ENCODE measurements at places on chromosomes 2 and 18. TPM values are rescaled to one million over a fixed set of nuclear protein-coding genes. Genes with fewer than 3 reads are reported as not detected.

DNA sequence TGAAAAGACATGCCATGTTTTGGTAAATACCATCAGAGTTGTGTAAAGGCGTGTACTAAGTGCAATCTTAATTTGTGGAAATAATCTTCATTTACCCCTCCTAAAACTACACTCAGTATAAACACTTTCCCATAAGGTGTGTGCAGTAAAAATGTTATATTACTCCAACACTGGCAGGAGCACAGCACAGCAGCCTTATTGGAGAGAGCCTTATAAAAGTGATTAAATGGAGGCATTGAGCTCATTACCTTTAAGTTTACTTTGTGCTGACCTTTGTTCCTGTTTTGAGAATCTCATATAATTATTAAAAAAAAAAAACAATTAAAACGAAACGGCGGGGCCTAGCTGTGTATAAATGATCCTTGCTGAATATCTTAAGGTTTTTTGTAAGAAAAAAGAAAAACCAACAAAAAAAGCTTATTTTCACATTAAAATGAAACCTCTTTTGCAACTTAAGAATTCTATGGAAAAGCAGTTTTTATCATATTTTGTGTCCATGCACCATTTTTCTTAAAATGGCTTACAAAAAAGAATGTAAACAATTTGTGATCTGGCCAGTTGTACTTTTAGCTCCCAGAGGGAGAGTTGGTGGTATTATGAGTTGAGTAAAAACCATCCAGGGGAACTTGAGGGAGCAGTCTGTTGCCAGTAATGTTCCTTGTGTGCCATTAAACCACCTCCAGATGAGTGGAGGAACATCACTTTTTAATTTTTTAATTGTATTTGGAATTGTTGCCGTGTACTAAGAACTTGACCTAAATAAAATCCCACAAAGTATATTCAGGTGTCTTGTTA, 103.4 kb downstream of the ABI2 start:
- no peak for DNase-seq

- no peak for DNase-seq
Measured at GRCh38 chr2:43937269-43937820, 58.4 kb downstream of the LRPPRC start.

GRCh38 chr2:58721912-58722591, 480.9 kb upstream of the FANCL start:
- no peak for DNase-seq

- DNase-seq = no peak
Measured at GRCh38 chr18:65372904-65373303, 377.9 kb upstream of the CDH7 start.

DNA sequence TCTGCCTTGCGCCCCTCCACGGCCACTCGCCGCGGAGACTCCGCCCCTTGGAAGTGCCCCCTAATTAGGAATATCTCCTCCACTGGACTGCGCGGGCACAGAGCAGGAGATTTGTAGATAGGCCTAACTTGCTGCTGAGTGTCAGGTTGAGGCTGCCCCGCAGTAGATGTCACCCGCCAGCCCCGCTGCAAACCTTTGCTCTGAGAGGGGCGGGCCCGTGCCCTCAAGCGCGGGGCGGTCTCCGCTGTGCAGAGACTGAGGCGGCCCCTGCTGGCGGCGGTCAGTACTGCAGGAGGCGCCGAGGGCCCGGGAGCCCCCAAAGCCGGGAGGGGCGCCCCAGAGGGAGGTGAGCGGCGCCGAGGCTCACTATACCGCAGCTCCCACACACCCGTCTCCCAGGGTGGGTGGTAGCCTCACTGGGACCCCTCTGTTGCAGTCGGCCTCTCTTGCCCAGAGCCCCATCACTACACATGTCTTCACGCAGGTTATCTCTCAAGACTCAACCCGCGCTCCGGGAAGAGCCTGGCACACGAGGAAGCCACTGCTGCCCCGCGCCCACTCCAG, 2.9 kb upstream of the NEURL3 start:
- DNase-seq = peak; percentile 22

- DNase-seq = no peak
Measured at GRCh38 chr18:8253944-8254343, 355.3 kb upstream of the RAB12 start.

GRCh38 chr18:58682429-58683069, 11.3 kb downstream of the MALT1 start:
- no peak for DNase-seq

- no peak for DNase-seq
Measured at GRCh38 chr2:35391736-35392442, 963.7 kb upstream of the CRIM1 start.

GRCh38 chr2:238882082-238882755, 34.3 kb downstream of the TWIST2 start:
- DNase-seq = no peak

DNA sequence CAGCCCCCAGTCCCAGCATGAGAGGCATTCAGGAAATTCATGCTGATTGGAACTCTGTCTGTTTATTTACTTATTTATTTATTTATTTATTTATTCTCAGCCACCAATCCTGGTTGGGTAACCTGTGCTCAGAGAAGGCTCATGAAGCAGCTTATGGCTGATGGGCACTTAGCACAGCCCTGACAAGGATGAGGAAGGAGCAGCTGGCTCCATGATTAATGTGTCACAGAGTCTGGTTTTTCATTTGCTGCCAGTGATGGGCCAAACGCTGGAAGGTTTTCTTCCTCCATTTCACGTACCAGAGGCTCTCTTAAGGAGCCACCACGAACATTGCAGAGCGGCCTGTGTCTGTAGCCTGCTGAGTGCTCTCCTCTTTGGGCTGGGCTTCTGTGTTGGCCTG, 28.3 kb upstream of the KCNS3 start:
- no peak for DNase-seq

- DNase-seq = no peak
Measured at GRCh38 chr2:4020649-4021048, 317.3 kb downstream of the DCDC2C start.

- DNase-seq = no peak
Measured at GRCh38 chr2:10137053-10137843, 14.7 kb downstream of the RRM2 start.

DNA sequence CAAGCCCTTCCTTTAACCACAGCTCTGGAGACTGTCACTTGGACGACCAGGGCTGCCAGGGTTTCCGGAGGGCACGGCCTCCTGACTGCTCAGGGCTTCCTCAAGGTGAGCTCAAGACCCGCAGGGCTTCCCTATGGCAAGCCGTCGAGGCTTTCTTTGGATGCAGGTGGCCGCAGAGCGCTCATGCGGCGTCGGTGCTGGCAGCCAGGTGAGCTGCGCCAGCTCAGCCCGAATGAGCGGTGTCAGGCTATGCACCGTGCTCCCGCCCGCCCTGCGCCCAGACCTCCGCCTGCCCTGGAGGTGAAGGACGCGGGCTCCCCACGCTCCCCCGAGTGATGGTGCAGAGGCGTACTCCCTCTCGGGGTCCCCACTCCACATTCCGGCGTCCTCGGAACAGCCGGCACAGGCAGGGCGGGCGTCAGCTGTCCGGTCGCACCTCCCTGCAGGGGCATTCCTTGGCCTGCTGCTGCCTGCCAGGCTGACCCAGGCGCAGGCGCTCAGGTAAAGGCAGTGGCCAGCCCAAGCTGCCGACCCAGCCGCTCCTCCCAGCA, 20.8 kb upstream of the TUBB6 start:
- DNase-seq = no peak

DNA sequence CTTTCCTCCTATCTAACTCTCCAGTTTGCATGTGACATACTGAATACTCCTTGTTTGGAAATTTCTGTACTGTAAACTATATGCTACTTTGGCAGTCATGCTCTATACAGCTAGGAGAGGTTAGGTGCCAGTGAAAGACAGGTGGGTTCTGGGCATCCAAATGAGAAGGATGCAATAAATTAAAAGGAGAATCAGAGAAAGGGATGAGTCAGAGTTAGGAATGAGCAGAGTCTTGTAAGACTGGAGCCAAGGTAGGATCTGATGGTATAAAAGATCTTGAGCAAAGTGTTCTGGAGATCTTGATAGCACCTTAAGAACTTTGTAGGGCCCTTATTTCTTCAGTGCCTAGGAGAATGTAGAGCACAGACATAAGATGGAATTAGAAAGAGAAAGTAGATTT, 58.7 kb upstream of the STAM2 start:
- no peak for DNase-seq

GRCh38 chr2:170345607-170346006, 167.7 kb downstream of the MYO3B start:
- no peak for DNase-seq

DNA sequence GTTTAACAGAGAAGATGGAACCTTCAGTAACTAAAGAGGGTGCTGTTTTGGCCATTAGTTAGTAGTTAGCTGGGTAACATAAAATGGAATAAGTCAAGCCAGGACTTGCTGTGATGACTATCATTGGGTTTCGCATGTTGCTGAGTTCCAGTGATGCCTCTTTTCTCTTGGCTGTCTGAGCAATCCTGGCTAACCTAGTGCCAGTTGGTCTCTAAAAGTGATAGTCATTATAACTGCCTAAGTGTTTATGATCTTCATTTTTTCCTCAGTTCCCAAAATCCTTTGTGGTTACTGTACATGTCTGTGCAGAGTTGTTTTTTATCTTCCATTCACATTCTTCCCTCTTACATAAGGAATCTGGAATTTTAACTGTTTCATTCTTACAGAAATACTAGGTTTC, 33.4 kb downstream of the WDR43 start:
- no peak for DNase-seq

- DNase-seq = peak; percentile 81
Measured at GRCh38 chr18:76524900-76525698, 30.1 kb upstream of the ZNF516 start.

DNA sequence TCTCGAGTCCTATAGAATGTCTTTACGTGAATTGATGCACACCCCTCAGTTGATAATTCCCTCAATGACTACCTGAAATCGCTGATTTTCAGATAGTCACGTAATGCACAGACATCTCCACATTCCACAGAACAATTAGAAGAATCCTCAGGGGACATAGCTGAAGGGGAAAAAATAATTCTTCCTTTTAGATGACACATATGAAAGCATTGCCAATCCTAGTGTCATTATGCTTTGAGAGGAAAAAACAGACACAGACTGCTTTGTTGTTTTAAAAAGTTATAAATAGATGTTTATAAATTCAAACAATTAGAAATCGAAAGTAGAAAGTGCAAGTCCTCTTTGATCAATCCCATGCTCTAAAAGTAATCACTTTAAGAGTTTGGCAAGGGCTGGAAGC, 100.6 kb upstream of the FN1 start:
- peak; percentile 41 for DNase-seq

DNA sequence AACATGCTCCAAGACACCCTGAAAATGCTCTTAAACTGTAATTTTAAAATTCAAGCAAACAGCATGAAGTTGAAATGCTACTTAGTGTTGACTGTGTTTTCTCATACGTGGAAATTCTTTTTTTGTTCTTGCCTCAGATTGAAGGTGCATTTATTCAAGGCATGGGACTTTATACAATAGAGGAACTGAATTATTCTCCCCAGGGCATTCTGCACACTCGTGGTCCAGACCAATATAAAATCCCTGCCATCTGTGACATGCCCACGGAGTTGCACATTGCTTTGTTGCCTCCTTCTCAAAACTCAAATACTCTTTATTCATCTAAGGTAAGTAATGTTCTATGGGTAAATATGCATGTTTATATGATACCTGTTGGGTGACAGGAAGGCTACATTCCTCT, 82.7 kb downstream of the AOX1 start:
- DNase-seq = no peak

DNA sequence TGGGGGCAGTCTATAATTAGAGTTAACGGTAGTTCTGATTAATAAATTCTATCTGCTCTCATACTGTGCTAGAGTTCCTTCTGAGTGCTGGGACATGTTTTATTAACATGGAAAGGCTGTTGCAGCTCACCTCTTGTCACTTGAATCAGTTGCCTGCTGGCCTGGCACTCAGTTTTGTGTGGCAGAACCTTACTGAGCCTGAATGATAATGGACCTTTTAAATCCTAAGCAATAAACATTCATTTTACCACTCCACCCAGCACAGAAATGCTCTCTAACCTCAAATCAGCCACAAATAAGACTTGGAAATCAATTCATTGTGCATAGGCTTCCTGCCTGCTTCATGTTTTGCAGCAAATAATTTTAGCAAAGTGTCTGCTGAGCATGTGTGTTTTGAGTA, 115.0 kb upstream of the RBMS1 start:
- DNase-seq = no peak

- DNase-seq = no peak
Measured at GRCh38 chr2:239380831-239381708, 19.8 kb downstream of the HDAC4 start.

GRCh38 chr2:7730449-7730848, 813.2 kb downstream of the RNF144A start:
- DNase-seq = no peak

GRCh38 chr2:12702168-12703121, 14.3 kb upstream of the TRIB2 start:
- peak; percentile 79 for DNase-seq

DNA sequence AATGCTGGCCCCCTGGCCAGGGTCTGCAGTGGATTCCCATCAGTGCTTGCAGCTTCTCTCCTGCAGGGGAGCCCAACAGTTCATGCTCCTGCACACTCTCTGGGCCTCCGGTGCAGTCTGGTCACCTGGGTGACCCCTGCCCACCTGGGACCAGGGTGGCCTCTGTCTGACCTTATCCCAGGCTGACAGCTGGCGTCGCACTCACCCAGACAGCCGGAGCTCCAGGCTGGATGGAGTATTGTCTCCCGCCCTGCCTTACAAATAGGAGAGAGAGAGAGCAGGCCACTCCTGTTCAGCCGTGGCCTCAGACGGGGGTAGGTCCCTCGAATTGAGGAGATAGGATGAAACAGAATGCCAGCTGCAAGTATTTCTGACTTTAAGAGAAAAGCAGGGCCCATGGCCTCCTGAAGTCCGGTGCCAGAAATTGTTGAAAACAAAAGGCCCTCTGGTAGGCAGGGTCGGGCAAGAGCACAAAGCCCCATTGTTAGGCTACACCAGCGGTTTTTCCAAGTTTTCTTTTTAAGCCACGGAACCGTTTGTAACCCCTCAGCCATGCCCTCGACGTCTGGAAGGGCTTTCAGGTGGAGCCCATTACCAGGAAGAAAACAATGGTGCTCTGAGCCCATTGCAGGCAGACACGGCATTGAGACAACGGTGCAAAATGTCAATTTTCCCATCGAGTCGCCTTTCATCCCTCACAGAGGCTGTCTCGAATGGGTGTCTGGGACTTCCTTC, 258.4 kb downstream of the BCL11A start:
- DNase-seq = no peak

- DNase-seq = no peak
Measured at GRCh38 chr2:62845256-62845655, 139.7 kb downstream of the EHBP1 start.

The SMAD2 gene
- total RNA-seq = 114 TPM

The TMEM214 gene
- 119 TPM for total RNA-seq

The TSPYL6 gene
- total RNA-seq = not detected

The CCDC93 gene
- 17.2 TPM for total RNA-seq

The FSHR gene
- total RNA-seq = not detected

The ALKAL2 gene
- total RNA-seq = not detected
